ENCODE measurements at places on chromosomes 12 and 14. TPM values are rescaled to one million over a fixed set of nuclear protein-coding genes. Genes with fewer than 3 reads are reported as not detected.

Gene ASCL1
- not detected for total RNA-seq

Gene ZNF705A
- not detected for total RNA-seq

Gene KIF5A
- not detected for total RNA-seq

- no peak for DNase-seq
These were observed 17.4 kb downstream of the CEP170B start for GRCh38 chr14:104882325-104882973.

DNA sequence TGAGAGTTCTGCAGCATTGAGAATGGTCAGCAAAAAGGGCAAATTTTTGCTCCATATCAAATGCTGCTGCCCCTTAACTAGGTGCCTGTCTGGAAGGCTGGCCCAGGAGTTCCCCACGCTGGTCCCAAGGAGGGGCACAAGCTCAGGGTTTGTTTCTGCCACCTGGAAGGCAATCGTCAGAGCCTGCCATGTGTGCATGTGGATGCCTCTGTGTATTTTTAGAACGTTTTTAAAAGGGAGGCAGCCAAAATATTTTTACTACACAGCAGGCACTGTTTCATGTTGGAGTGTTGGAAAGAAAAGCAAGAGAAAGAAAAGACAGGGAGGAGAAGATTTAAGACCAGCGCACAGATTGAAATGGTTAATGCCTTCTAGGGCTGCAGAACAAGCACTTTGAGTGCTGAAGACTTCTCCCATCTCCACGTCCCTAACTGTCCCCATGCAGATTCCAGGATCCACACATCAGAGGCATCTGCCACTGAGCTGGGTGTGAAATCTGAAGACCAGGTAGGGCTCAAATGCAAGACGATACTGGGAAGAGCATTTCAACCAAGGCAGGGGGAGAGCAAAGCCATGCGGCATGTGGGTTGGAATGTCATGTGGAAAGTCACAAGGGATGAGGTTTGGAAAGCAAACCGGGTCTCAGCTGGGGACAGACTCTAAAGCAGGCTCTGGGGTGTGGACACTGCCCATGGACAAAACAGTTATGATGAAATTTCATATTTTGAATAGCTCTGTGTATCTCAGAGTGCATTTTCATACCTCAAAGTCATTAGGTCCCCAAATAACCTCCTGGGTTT is 557.2 kb downstream of the BCL11B start:
- DNase-seq: no peak

DNA sequence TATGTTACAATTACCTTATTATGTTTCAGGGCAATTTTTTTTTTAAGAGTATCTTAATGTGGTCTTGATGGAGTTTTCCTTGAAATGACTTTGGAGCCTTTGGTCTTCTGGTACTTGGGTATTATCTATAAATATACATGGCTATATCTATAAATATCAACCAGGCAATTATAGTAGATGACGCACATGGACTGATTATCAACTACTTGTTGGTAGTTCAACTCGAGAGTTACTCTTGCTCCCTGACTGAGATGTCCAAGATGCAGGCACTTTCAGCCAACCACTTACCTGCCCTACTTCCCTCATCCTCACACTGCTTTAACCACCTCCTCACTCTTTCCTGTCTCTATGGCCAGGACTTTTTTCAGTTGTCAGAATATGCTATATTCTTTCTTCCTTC is 85.4 kb downstream of the NTN4 start:
- DNase-seq: no peak
